Glomerular endothelial cell (primary cell): ENCODE measurements at places on chromosomes 6 and 20. TPM values are rescaled to one million over a fixed set of nuclear protein-coding genes. Genes with fewer than 3 reads are reported as not detected.

- no peak for DNase-seq
These were observed 296.8 kb downstream of the UTRN start for GRCh38 chr6:144581812-144582537.

- DNase-seq = no peak
These were observed 59.2 kb downstream of the STMND1 start for GRCh38 chr6:17161076-17161475.

- no peak for DNase-seq
These were observed 146.2 kb upstream of the ECI2 start for GRCh38 chr6:4281341-4282293.

DNA sequence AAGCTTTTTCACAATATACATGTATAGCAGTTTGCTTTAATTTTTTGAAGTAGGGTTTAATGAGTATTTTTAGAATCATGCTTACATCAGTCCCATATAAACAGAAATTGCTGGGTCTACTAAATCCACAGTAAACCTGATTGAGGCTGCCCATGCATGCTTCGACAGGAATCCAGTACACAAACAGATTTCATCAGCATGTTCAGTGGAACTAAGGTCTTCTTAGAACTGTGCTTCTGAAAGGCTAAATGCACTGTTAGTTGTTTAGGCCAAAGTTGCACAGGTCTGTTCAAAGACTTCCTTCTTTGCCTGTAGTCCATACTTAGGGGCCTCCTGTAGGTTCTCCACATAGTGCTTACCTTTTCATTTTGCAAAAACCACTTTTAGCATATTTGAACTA, 42.5 kb upstream of the THBS2 start:
- DNase-seq = no peak

- DNase-seq = no peak
These were observed 48.9 kb upstream of the OLIG3 start for GRCh38 chr6:137543114-137543513.

DNA sequence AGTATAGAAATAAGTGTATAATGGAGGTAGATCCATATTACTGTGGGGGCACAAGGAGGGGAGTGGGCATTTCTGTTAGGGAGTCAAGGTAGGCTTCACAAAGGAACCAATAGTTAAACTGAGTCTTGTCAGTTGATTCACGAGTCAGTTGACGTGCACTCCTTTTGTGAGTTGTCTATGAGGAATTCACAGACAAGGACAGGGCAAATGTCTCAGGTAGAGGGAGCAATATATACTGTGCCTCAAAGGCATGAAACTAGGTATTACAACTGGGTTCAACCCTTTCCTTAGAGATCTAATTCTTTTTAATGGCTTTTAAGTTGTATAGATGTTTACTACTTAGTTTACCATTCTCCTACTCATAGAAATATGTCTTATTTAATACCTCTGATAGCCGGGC, 11.0 kb downstream of the TMEM14C start:
- DNase-seq = no peak

The TPD52L1 gene
- 5.1 and 9.6 TPM in 2 replicates for total RNA-seq
